ENCODE measurements at places on chromosomes 3 and 15. TPM values are rescaled to one million over a fixed set of nuclear protein-coding genes. Genes with fewer than 3 reads are reported as not detected.

WDR49 gene
- 10.6 TPM for total RNA-seq

GP9 gene
- total RNA-seq = not detected

GOLGA8T gene
- total RNA-seq = not detected

FES gene
- 3.7 TPM for total RNA-seq

RTP1 gene
- total RNA-seq = 0.41 TPM

SCN5A gene
- total RNA-seq = 1.2 TPM

CCDC39 gene
- 0.82 TPM for total RNA-seq

GASK1A gene
- total RNA-seq = 4.5 TPM

GPR156 gene
- 2.0 TPM for total RNA-seq

ERC2 gene
- total RNA-seq = 77.9 TPM

AP4E1 gene
- 12.6 TPM for total RNA-seq

SLC22A13 gene
- under 0.01 TPM for total RNA-seq

SUSD5 gene
- total RNA-seq = 2.0 TPM

CP gene
- not detected for total RNA-seq

SERINC4 gene
- 0.41 TPM for total RNA-seq

GPR160 gene
- total RNA-seq = 2.9 TPM

RHOV gene
- total RNA-seq = 9.4 TPM

FBN1 gene
- 18.8 TPM for total RNA-seq

TMC3 gene
- under 0.01 TPM for total RNA-seq
